Foreskin keratinocyte (primary cell): ENCODE measurements at places on chromosomes 5 and 9. TPM values are rescaled to one million over a fixed set of nuclear protein-coding genes. Genes with fewer than 3 reads are reported as not detected.

CCL27 gene
- 0.49 and 0.95 TPM in 2 replicates for total RNA-seq

IFNK gene
- 55.8 and 72.0 TPM in 2 replicates for total RNA-seq

GABRA1 gene
- not detected in 2 replicates for total RNA-seq

LMX1B gene
- 1.1 and 1.2 TPM in 2 replicates for total RNA-seq

AGPAT2 gene
- total RNA-seq, result 38.1 and 41.9 TPM in 2 replicates

SARDH gene
- total RNA-seq, result not detected in 2 replicates

NR5A1 gene
- not detected in 2 replicates for total RNA-seq

NEUROG1 gene
- not detected in 2 replicates for total RNA-seq

IL3 gene
- not detected in 2 replicates for total RNA-seq

MCC gene
- total RNA-seq, result 35.9 and 36.2 TPM in 2 replicates

NIPAL4 gene
- total RNA-seq, result 5.6 and 13.0 TPM in 2 replicates

SHC3 gene
- under 0.01 and 0.07 TPM in 2 replicates for total RNA-seq

MSMP gene
- total RNA-seq, result not detected in 2 replicates

PHF24 gene
- 0.11 and 0.54 TPM in 2 replicates for total RNA-seq

IL5 gene
- total RNA-seq, result not detected in 2 replicates

PCDHB12 gene
- total RNA-seq, result not detected in 2 replicates

TRPM3 gene
- total RNA-seq, result not detected in 2 replicates

PDE8B gene
- total RNA-seq, result not detected in 2 replicates

STPG3 gene
- not detected in 2 replicates for total RNA-seq

PCDHGA1 gene
- 0.04 TPM in 1 of 2 replicates, not detected in the other for total RNA-seq

TGFBI gene
- total RNA-seq, result 86.9 and 143 TPM in 2 replicates

FOXD4L4 gene
- not detected in 2 replicates for total RNA-seq

GPRIN1 gene
- total RNA-seq, result 16.9 and 18.3 TPM in 2 replicates
